Left ventricle myocardium inferior (tissue), 1 donor: ENCODE measurements at places on chromosomes 6 and 20. TPM values are rescaled to one million over a fixed set of nuclear protein-coding genes. Genes with fewer than 3 reads are reported as not detected.

The MTCH1 gene
- 162 TPM for total RNA-seq

The COL21A1 gene
- 54.3 TPM for total RNA-seq

The KCNG1 gene
- 0.30 TPM for total RNA-seq

The SPTLC3 gene
- 9.0 TPM for total RNA-seq

The STX11 gene
- 6.8 TPM for total RNA-seq

The HLA-DMA gene
- total RNA-seq, result 15.8 TPM

The ACOT8 gene
- 32.1 TPM for total RNA-seq

- no peak for DNase-seq
Observed at GRCh38 chr6:167508919-167509852, 184.3 kb downstream of the TTLL2 start.

- DNase-seq, result no peak
Observed at GRCh38 chr6:73391675-73392074, 3.0 kb upstream of the DDX43 start.

DNA sequence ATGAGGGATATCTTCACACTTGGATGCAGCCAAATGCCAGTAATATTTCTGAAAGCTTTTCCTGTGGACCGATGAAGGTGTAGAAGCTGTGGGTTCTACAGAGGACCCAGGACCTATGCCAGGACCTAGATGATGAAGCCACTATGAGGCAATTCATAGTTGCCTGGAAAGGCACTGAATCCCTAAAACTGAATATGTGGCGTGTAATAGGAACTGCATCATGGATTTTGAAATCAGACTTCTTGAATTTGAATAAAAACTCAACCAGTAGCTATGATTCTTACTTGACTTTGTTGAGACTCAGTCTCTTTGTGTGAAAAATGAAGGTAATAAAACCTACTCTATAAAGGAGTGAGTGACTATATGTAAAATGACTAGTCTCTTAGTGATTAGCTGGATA, 89.9 kb upstream of the SGK1 start:
- no peak for DNase-seq

- no peak for DNase-seq
Observed at GRCh38 chr20:50188287-50188688, 2.3 kb upstream of the CEBPB start.

DNA sequence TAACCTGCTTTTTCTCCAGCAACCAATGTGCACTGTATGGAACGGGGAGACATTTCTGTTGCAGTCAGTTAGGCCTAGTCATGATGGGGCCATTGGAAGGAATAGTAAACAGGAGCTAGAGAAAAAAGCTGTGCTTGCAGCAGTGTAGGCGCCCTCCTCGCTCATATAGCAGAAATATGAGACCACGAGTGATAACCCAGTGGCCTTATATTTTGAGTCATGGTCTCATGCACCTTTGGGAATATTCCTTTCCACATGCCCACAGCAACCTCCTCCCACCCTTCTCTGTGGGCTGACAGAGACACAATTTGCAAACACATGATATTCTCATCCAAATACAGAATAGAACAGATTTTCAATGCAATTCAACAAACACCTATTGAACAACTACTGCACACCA, 248.9 kb upstream of the CITED2 start:
- no peak for DNase-seq

DNA sequence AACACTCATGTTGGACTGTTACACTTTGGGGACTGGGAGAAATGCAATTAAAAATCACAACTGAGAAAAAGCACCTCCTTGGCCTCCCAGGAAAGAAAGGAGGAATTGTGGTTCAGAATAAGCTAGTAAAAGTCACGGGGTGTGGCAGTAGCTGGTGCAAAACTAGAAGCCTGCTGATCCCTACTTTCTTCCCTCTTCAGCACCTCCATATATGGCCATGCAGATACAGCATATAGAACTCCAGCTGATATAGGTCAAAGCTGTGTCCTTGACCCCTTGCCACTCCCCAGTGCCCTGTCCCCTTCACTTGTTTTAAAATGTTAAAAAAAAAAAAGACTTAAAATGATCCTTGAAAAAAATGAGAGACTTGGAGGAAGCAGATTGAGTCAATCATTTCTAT, 5.5 kb upstream of the FLRT3 start:
- DNase-seq, result no peak

- DNase-seq, result no peak
Observed at GRCh38 chr6:6405031-6405430, 84.6 kb upstream of the F13A1 start.
